ENCODE measurements at places on chromosomes 2 and 18.

DNA sequence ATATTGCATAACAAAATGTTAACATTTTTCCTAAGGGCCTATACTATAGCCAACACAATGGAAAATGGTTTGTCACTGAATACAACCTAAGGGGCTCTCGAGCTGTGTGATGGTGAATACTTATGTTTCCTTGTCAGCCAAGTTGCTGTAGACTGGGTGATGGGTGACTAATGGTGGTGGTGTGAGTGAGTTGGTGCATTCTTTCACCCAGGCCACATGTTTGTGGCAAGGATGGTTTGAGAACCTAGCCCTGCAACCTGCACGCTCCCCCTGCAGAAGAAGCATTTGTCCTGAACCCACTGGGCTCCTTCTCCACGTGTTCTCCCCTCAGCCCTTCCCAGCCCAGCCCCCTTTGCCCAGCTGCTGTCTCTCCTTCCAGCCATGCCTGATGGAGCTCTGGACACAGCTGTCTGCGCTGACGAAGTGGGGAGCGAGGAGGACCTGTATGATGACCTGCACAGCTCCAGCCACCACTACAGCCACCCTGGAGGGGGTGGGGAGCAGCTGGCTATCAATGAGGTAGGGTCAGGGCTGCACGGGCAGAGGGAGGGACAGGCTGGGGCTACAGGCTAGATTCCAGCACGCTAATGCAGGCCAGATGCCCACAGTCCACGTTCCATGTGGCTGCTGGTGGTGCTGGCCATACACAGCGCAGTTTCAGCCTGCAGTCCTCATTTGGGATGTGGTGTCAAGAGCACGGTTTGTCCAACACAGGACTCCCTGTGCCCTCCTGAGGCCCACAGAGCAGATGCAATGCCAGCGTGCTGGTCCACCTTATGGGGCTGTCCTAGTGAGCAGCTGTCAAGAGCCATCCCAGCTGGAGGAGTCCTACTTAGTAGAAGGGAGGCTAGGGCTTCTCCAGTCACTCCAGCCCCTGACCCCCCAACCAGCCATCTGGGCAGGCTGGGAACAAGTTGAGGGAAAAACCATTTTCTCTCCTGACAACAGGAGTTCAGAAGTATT, 65.4 kb downstream of the FAM168B start:
- DNase-seq, result no peak

- DNase-seq, result no peak
Observed at GRCh38 chr2:160394153-160394552, 99.5 kb downstream of the RBMS1 start.

- DNase-seq, result no peak
Observed at GRCh38 chr2:109533823-109534222, 79.9 kb downstream of the SEPTIN10 start.

DNA sequence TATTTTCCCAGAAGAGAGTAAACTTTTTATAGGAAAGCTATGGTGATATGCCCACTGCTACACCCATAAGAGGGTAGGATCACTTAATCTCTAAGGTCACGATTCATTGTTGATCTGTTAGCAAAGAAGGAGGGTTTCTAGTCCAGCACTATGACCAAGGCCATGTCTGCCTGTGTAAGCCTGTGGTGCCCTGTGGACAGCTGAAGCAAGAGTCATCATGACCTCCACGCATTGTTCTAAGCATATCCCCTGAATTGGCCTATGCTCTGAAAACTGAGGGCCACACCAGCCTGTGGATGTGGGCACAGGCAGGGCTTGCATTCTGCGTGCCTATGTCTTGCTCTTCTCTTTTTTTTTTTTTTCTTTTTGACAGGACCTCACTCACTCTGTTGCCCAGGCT, 89.8 kb upstream of the SMIM21 start:
- no peak for DNase-seq

DNA sequence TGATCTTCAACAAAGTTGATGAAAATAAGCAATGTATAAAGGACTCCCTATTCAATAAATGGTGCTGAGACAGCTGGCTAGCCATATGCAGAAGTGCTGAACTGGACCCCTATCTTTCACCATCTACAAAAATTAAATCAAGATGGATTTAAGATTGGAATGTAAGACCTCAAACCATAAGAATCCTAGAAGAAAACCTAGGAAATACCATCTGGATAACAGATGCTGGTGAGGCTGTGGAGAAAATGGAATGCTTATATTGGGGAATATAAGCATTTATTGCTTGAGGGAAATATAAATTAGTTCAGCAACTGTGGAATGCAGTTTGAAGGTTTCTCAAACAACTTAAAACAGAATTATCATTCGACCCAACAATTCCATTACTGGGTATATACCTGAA, 89.6 kb downstream of the GCA start:
- no peak for DNase-seq

- no peak for DNase-seq
Observed at GRCh38 chr2:237283131-237283928, 130.6 kb downstream of the COL6A3 start.

DNA sequence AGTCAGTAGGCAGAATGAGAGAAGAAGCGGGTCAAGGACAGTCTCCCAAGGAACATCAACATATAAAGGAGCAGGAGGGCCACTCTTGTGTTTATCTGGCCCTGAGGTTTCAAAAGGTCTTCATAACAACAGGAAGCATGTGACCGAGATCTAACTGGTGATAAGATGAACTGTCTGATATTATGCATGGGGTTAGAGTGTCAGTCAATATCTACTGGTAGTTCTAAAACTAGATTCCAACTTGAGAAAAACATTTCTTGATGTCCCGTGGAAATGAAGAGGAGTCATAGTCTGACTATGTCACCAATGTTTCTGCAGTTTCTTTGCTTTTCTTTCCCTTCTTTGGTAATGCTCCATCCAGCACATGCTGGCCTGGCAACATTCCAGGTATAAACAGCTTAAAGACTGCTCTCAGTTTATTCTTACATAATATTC, 77.5 kb upstream of the ITPRID2 start:
- peak; percentile 78 for DNase-seq

DNA sequence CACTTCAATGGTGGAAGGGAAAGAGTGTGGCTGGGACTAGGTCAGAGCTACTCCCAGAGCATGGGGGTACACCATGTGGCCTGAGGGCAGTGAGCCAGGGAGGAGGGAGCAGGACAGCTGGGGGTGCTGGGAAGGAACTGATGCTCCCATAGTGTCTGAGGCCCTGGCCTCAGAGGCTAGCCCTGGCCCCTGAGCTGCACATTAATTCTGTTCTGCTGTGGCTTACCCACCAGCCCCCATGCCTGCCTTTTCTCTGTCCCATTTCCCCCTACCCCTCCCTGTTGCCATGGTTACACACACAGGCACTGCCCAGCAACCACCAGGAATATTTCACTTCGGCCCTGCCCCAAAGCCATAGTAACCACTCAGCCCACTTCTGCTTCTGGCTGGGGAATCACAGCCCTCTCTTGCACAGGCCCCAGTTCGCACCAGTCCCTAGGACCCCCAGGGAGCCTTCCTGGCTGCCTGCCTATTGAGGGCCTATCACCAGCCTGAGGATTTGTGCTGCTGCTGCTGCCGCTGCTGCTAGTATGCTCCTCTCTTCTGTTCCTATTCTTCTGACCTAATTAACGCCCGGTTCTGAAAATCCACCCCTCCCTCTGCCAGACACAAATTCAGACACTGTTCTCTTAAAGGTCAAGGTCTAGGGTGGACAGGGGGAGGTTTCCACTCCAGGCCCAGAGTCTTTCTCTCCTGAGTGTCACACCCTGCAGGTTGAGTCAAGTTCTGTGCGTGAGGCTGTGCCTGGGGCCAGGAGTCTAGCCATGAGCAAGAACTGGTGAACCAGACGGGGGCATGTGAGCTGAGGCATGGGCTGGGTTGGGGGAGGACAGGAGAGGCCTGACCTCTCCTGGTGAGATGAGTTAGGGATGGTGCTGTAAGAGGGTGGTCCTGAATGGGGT, 87.1 kb upstream of the MCFD2 start:
- DNase-seq, result peak; percentile 74

DNA sequence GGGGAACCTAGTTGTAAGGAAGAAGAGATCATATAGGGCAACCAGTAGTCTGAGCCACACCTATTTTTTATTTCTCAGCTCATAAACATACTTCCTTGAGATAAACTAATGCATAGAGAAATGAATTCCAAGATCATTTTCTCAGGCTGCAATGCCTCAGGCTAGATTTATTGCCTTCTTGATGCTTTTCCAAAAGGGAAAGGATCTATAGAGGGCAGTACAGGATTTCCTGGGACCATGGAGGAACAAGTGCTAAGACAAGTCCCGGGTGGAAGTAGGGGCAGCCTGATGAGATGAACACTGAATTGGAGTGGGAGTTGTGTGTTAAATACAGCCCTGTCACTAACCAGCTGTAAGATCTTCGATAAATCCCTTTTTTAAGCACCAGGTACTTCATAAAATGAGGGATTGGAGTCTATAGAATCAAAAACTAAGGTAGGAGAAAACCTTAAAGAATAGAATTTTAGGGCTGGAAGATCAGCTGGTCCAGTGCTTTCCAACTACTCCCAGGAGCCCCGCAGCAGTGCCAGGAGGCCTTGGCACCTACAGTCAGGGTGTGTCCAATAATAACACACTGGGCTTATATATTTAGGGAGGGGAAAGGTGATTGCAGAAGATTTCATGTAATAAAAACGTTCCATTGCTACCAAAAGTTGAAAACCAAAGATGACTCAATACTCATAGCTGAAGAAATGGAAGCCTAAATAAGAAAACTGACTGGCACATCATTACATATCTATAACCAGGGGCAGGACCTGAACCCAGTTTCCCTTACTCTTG, 58.1 kb downstream of the SERTAD2 start:
- DNase-seq, result peak; percentile 57
